Fibroblast of villous mesenchyme (primary cell): ENCODE measurements at places on chromosomes 2 and 18. TPM values are rescaled to one million over a fixed set of nuclear protein-coding genes. Genes with fewer than 3 reads are reported as not detected.

- DNase-seq = peak; percentile 93
These were observed 90.1 kb upstream of the COL3A1 start for GRCh38 chr2:188884046-188884445.

DNA sequence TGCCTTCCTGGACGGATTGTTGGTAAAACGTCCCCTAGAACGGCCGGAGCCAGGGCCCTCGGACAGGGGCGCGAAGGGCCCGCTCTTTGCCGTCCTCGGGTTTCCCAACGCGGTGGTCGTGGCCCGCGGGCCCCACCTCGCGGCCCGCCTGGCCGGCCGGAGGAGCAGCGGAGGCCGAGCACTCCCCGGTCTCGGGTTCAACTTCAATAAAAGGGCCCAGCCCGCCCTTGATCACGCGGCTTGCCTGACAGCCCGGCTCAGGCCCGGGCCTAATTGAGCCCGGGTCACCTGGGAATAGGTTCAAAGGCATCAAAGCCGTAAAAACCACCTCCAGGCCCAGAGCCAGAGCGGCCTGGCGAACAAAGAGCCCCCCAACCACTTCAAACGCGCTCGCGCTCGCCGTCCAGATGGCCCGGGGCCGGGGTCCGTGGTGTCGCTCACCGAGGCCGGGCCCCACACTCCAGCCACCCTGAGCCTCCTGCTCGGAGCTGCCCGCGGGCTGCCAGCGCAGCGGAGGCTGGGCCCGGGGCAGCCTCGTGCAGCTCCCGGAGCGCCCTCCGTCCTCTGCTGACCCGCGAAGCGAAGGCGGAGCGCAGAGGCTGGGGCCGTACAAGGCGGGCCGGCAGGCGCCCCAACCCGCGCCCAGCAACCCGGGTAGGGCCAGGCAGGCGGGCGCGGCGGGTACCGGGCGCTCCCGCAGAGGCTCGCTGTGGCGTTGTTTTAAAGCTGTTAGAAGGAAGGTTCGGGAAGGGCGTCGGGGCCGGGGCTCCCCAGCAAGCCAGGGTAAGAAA lies 1.1 kb upstream of the TWIST2 start:
- peak; percentile 65 for DNase-seq

DNA sequence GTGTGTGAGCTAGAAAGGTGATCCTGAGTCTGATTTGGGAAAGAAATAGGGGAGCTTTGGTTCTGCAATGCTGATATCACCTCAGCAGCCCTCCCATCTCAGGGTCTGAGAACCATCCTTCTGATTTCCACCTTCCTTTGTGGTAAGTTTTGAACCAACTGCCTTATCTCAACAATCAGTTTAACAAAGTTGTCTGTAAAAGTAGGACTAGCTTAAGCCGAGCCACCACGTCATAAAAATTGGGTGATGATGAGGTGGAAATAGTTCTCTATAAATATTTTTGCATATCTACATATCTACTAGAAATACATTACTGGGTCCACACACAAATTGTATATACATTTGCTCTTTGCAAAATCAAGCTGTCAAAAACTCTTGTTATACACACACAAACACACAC lies 1.1 kb downstream of the SULT1C4 start:
- no peak for DNase-seq

The SNED1 gene
- total RNA-seq = 5.5 and 6.5 TPM in 2 replicates

The YES1 gene
- 87.7 and 99.2 TPM in 2 replicates for total RNA-seq
